NCI-H1930 (cell line): ENCODE measurements at places on chromosomes 3 and 15.

DNA sequence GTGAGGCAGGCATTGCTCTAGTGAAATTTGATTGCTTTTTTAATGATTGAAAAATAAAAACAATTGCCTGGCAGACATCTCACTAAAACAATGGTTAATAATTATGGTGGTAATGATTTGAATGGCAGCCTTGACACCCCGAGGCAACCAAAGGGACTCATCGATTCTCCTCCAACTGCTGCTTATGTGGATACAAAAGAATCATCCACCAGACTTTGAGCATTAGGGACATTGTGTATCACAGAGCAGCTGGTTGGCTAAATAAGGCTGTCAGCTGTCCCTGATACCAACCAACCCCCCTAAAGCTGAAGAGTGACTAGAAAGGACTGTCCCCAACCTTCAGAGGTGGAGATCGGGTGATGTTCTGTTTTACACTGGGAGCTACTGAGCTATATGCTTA lies 1.7 kb upstream of the CD47 start:
- no peak for DNase-seq

DNA sequence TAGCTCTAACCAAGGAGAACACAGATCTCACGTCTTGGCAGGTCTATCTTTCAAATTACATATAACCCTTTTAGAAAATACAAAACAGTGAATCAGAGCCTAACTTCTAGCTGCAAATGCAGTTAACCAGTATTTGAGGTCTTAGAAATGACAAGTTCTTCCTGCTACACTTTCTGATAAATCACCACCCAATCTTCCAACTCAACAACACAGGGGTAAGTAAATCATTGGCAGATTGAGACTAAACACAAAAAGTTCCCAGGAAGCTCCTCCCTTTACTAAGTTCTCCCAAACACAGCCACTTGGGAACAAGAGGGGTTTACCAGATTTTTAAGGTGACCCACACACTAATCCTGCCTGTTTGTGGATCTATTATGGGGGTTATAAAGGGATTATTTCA lies at the start of gene A4GNT:
A4GNT (minus strand) TSS at position 152 of the 400 bp plus-strand sequence. CDS start 1,134 bp downstream, outside the sequence.
- DNase-seq: no peak

- no peak for DNase-seq
These were observed 66.5 kb upstream of the RNU6-1 start for GRCh38 chr15:67906382-67906781.

DNA sequence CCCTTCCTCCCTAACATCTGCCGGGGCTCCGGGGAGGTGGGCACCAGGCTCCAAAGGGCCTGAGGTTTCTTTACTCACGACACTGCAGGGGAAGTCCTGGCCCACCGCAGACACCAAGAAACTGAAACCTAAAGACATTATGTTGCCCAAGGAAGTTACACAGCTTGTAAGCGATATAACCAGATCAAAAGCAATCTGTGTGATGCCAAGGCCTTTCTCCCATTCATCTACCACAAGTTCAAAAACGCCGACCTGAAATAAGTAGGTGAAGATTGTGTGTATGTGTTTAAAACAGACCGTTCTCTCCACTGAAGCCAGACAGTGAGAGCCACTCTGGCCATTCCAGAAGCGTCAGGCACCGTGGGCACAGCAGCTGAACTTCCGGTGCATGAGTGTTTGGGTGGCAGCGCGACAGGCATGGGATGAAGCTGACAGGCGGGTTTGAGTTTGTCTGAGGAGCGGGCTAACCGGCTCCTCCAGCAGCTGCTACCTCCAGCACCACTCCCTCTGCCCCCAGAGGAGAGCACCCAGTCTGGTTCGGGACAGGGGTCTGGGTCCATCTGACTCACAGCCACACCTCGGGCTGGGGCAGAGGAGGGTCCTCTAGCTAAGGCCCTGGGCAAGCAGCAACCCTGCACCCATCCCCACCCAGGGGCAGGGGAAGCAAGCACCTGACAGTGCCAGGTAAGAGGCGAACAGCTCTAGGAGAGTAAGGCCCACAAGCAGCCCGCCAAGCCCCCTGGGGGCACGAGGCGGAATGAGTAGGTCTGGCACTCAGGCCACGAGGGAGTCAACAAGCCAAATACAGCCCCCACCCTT lies 1.3 kb downstream of the TNK2 start:
- DNase-seq: no peak

- DNase-seq: no peak
These were observed 28.7 kb downstream of the SST start for GRCh38 chr3:187641320-187642016.

- no peak for DNase-seq
These were observed 108.9 kb upstream of the TRIM42 start for GRCh38 chr3:140568842-140569520.

DNA sequence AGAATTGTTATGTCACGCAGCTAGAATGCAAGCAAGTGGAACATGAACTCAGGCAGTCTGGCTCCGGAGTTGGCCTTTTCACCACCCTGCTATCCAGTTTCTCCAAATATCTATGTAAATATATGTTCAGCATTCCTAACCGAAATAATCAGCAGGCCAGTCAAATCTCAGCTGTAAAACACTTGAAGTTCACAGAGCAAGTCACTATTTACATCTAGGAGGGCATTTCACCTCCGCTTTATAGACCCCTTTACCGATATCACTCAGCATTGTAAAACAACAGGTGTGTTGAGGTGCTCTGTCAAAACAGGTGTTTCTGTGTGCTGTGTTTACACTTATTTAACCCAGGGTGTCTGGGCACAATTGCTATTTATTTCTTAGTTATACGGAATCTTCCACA lies 12.2 kb upstream of the HES1 start:
- no peak for DNase-seq

DNA sequence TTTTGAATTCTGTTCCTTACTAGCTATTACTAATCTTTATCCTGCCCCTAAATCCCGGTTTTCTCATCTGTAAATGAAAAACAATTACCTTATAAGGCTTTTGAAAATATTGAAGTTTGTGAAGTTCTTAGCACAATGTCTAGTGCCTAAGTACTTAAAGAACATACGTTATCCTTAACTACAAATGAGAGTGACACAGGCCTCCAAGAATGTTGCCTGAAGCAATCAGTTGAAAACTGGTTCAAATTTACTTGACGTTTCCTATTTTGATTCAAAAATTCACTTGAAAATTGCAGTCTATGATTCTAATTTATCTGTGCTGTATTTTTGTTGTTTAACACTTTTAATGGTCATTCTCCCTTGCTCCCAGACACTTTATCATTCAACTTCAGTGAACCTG lies 3.2 kb downstream of the SENP7 start:
- no peak for DNase-seq

GRCh38 chr15:95565690-95566089 lies 764.8 kb upstream of the NR2F2 start:
- no peak for DNase-seq

DNA sequence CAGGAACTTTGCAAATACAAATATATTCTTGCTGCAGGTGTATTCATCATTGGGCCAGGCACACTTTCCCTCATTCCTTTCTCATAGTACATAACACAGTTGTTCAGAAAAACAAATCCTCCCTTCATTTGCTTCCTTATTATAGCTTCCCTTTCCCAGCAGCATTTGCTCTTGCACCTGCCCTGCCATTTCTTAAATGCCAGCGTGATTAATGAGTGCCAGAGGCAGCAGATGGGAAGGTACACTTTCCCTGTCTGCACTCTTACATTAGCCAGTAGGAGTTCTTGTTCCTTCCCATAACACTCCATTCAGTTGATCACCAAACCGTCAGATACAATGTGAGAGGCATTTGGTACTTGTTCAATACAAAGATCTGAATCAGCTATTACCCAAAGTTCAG lies 128.5 kb upstream of the GAP43 start:
- no peak for DNase-seq

DNA sequence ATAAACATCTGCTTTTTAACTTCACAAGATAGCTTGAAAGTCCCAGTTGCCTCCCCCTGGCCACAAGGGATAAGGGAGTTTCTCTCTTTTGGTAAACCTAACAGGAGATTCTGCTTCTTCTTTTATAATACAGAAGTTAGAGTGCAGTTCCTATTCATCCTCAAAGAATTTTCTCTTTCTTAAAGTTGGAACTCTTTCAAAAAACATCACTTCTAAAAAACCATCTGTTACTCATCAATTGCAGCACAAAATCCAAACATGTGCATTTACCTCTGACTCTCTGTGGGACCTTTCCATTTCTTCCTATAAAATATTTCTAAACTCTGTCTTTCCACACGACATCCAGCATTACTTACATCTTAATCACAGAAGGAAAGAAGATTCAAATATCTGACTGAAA lies 5.1 kb downstream of the DPH6 start:
- no peak for DNase-seq

GRCh38 chr15:39403640-39404117 lies 177.2 kb upstream of the THBS1 start:
- no peak for DNase-seq

- no peak for DNase-seq
These were observed 183.3 kb upstream of the LRRC3B start for GRCh38 chr3:26438981-26439884.

GRCh38 chr3:61522060-61522459 lies 39.3 kb upstream of the PTPRG start:
- no peak for DNase-seq

DNA sequence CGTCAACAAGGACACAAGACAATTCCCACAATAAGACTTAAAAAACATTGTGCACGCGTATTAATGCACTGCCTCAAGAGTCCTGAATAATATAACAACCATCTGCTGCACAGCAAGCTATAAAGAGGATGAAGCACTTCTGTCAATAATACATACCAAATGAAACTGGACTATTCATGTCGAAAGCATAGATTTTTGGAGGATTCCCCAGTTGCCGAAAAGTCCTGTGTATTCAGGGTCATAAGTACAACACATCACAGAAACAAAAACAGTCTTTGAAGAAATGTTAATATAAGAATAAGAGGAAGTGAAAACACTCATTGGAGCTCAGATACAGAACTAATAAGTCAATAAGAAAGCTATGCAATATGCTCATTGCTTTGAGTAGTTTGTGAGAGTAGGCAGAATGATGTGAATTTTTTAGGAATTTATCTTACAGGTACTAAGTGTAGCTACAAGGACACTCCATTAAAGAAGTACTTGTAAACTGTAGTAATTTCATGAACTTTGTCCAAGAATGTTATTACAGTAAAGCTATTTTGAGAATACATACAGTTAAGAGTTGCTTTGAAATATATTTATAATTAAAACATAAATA lies 31.6 kb downstream of the CBLB start:
- DNase-seq: no peak

DNA sequence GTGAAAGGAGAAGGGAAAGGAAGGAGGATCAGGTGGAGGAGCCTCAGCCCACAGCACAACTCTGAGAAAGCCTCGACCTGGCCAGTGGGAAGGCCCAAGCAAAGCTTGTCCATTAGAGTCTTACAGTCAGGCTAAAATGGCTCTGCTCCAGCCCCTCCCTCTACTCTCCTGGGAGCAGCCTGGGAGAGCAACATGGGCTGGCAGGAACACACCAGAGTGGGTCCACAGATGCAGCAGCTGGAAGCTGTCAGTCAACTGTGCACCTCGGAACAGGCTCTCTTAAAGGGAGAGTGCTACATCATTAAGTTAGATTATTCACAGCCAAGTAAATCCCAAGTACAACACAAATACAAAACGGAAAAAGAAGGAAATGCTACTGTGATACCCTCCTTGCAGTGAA lies 98.0 kb upstream of the LIMD1 start:
- no peak for DNase-seq

GRCh38 chr3:10145685-10146084 lies 4.1 kb downstream of the VHL start:
- DNase-seq: no peak

GRCh38 chr3:184230603-184231528 lies 1.5 kb downstream of the VWA5B2 start:
- DNase-seq: no peak

GRCh38 chr15:85927931-85928537 lies 133.3 kb upstream of the KLHL25 start:
- DNase-seq: no peak

DNA sequence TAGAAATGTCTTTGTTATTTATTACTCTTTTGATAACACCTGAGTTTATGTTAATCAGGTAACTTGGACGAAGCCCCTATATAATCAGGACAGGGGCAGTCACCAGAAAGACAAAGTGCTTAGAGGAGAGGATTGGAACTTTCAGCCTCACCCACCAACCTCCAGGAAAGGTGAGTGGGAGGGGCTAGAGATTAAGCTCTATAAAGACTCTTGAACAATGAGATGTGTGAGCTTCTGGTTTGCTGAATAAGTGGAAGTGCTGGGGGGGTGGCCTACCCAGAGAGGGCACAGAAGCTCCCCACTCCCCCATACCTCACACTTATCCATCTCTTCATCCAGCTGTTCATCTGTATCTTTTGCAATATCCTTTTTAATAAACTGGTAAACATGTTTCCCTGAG lies 73.9 kb downstream of the TTBK2 start:
- no peak for DNase-seq

DNA sequence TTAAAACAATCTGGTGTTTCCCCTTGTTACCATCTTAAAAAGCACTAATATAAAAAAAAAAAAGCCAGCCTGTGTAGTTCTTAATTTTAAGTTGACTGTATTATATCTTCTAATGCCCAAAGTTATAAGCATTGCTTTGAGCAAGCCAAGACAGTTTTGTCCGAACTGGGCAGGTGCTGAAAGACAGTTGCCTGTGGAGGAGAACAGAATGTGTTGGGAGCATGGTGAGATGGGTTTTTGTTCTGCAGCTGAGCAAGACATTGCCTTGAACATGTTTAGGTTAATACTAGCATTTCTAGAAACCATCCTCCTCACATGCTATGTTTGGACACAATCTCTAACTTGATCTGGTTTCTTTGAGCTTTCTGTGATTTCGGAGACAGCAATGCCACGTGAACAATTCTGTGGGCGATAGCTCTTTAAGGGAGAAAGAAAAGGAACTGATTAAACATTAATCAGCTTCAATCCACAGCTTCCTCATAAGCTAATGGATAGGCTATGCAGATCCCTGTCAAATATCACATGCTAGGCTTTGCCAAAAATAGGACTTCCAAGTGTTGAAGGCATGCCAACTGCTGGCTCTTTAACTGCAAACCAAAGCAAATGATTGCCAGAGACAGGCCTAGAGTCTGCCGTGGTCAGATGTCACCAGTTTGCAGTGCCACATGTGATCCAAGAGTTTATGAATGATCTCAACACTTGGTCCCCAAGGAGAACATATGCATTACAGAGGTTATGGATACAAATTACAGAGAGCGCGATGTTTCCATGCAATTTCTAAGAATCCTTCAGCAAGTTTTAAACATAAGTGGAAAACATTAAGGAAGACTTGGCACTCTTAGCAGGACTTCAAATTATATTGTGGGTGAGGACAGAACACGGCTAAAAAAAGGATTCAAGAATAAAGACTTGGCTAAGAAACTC lies 428.1 kb downstream of the ROBO2 start:
- DNase-seq: no peak

- no peak for DNase-seq
These were observed 203.9 kb downstream of the TLE3 start for GRCh38 chr15:69893863-69894262.

- DNase-seq: no peak
These were observed 276.7 kb upstream of the RARB start for GRCh38 chr3:25151281-25151902.

- DNase-seq: no peak
These were observed 47.8 kb downstream of the TTC23 start for GRCh38 chr15:99201408-99202175.

GRCh38 chr15:95826412-95827195 lies 503.9 kb upstream of the NR2F2 start:
- no peak for DNase-seq

GRCh38 chr3:127167315-127168043 lies 25.5 kb upstream of the PRR23E start:
- no peak for DNase-seq

GRCh38 chr3:54733106-54734006 lies 194.5 kb downstream of the LRTM1 start:
- DNase-seq: peak; percentile 51
